T-helper 2 cell (primary cell): ENCODE measurements at places on chromosomes 6 and 20.

DNA sequence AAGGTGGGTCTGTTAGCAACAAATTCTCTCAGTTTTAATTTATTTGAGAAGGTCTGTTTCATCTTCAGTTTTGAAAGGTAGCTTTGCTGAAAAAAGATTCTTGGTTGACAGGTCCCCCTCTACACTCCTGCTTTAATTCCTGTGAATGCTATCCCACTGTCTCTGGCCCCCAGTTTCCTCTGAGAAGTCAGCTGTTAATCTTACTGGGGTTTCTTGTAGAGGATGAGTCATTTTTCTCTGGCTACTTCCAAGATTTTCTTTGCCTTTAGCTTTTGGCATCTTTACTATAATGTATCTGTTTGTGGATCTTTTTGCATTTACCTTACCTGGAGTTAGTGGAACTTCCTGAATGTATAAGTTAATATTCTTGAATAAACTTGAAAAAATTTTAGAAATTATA, 122.7 kb downstream of the MMS22L start:
- no peak for DNase-seq

DNA sequence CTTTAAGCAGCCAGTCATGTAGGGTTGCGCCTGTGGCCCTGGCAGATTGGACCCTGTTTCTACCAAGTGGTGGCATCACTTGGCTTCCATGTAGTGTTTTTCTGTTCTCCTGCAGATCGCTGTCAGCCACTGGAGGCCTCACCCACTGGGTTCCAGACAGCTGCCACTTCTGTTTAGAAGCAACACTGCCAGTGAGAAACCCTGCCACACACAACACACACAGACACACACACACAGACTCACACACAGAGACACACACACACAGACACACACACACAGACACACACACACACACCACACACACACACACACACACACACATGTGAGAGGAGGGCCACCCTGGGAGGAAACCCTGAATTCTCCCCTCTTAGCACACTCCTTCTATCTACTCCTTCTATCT, 51.8 kb downstream of the UTRN start:
- no peak for DNase-seq

DNA sequence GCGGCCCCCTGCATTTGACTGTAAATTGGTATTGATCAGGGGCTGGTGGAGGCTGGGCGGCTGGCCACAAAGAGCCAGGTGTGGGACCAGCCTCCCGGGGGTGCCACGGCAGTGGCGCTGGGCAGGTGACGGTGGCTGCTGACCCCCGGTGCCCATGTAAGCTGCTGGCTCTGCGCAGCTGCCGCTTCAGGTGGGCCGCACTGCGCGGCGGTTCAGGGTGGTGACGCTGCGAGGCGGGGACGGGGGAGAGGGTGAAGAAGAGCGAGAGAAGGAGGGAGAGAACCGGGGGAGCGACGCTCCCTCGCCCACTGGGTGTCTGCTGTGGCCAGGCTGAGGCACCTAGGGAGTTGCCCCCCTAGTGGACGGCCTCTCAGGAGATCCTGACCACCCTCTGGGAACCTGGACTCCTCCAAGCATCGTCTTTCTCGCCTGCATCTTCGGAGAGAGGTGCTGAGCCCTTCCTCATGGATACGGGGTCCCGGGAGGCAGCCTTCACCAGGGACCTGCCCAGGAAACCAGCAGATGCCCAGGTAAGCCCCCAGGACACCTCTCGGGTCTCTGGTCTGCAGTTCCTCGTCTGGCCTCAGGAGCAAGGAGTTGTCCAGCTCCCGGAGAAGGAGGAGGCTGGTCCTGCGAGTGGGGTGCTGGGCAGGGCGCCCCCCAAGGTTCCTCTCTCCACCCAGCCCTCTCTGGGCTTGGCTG, 77.5 kb upstream of the GATA5 start:
- DNase-seq = no peak

DNA sequence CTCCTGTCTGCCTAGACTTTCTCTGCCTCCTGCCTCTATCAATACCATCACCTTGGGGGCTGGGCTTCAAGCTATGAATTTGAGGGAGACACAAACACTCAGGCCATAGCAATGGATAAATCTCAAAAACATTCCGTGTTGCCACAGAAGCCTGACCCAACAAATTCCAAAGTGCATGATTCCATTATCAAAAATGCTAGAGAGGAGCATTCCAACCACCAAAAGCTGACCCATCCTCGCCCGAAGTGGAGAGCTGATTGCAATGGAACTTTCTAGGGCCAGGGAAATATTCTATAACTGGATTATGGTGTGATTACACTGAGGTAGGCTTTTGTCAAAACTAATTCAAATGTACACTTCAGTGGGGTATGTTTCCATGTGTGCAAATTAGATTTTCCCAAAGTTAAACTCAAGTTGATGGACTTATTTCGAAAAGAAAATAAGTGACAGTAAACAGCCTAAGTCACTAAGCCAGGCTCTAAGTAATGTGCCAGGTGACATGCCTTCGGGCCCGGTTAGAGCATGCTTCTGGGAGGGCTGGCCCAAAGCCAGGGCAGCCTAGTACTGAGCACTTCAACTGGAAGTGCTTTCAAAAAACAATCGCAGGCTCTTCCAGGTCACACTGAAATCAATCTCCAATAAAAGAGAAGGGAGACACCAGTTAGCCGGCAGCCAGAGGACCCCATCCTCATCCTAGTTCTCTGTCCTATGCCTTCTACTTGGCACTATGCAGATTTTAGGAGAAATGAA, 142.3 kb downstream of the TBXT start:
- no peak for DNase-seq

DNA sequence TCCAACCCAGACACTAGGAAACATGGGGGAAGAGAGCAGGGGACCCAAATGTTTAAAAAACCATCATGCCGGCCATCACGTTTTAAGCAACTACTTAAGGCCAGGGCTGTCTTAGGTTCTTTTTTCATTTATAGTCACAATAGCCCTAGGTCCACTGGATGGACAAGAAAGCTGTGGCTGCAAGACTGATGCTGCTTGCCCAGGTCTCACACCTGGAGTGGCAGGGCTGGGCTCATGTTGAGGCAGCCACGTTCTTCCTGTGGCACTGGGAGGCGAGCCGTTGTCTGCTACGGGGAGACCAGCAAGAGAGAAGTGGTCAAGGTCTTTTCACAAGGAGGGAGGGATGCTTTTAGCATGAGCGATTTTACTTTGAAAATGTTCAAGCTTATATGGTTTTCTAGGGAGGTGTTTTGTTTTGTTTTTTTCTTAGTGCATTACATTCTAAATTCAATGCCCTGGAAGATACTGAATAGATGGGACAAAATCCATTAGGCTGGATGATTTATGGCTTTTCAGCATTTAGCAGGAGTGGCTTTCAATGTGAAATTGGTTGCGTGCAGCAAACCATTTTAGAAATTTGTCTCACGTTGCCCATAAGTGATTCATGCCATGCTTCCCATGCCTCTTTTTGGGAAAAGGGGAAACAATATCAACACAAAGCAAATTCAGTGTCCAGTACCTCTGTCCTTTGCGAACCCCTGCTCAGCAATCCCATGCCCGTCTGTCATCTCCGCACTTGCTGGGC, 106.6 kb upstream of the SNX9 start:
- no peak for DNase-seq

DNA sequence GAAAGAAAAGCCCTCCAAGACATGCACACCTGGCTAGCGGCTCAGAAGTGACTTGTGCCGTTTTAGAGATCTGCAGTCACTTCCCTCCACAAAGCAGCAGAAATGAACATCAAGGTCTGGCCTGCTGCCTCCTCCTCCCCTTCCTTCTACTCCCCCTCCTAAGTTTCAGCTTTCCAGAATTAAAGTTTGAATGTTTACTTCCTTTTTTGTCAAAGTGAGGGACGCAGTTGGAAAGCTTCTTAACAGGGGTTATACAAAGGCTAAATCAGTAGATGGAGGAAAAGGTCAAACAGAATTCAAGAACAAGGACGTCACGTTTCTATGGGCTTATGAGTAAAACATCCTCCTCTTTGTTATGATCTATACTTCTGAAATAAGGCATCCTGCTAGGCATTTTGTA, 227.7 kb downstream of the SLC35F1 start:
- DNase-seq = no peak

DNA sequence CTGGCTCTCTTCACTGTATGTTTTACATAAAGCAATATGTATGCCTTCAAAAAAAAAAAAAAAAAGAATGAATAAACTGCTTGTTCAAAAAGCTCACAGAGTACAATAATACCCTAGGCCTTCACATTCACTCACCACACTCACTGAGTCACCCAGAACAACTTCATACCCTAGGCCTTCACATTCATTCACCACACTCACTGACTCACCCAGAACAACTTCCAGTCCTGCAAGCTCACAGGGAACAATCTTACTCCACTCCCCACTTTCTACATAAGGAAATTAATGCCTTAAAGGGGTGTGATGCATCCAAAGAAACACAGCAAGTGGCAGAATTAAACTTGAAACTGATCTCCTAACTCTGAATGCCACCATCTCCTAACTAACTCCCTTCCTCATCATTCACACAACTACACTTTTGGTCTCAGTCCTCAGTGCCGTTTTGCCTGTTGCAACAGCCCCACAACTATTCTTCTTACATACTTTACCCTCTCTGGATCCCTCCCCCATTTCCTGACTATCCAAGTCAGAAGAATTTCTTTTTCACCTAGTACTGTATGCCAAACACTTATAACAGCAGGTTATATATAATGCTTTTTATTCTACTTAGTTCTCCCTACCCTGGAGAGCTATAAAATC, 34.2 kb downstream of the NHSL1 start:
- DNase-seq = no peak

DNA sequence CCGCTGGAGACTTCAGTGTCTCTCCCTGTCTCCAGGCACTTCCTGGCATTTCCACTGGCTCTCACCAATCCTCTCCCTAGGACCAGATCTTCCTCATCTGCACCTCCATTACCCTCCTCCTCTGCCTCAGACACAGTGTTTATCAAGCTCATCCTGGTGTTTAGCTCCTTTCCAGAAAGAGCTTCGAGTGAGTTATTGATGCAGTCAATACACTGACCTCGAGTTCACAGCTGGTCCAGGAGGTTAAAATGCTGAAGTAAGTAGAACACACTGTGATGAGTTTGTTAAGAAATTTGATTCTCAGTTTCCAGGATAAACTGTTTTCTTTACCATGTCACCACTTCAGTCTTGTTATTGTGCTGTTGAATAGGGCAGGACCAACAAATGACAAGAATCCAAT, 42.1 kb upstream of the ARMC2 start:
- no peak for DNase-seq

GRCh38 chr6:26028746-26029569, 58.3 kb upstream of the HFE start:
- DNase-seq = no peak

DNA sequence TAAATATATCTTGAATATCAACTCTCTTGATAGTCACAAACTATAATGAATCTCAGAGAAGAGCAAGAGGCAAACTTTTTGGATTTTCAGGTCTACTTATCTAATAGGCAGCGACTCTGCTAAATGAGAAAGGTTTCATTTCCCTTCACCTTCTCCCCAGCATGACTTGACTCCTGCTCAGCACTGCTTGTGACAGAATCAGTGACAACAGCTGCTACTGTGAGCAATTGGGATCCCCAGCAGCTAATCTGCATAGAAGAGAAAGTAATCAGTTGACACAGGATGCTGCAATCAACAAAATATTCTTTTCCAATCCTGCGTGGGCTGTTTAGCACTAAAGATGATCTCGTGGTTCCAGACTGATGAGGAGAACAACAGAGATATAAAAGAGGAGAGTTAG, 205.5 kb downstream of the MMUT start:
- no peak for DNase-seq

DNA sequence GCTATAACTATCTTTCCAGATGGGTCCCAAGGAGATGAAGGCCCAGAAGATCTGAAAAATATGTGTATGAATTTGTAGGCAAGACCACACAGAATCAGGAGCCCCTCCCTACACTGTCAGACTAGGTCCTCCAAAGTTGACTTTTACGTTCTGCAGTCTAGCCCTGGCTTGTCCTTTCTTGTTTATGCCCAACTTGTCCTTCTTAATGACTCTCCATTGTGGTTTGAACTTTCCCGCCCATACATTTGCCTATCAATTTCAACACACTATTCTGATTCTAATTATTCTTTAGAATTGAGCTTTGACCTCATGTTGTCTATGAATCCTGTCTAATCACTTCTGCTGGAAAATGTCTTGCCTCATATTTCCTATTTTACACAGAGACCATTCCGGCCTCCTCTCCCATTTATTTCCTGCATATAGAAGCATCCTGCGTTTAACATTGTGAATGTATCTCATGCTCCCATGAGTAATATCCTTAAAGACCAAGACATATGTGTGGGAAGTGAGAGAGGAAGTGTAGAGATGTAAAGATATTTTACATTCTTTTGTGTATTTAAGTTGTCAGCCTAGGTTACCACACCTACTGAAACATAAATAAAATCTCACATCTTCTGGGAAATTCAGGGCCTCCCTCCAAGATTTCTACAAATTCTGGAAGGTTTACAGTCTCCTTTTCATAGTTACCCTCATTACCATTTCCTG, 348.3 kb downstream of the BCKDHB start:
- DNase-seq = no peak

- no peak for DNase-seq
These were observed 192.2 kb downstream of the TPBG start for GRCh38 chr6:82555801-82556200.

- DNase-seq = no peak
These were observed 29.1 kb upstream of the TULP1 start for GRCh38 chr6:35541836-35542235.

- DNase-seq = no peak
These were observed 407.5 kb upstream of the PLCB4 start for GRCh38 chr20:8661229-8661952.

- peak; percentile 29 for DNase-seq
These were observed 121.6 kb downstream of the MOXD1 start for GRCh38 chr6:132279592-132280139.

GRCh38 chr20:62964700-62965099, 12.2 kb downstream of the SLC17A9 start:
- DNase-seq = no peak

DNA sequence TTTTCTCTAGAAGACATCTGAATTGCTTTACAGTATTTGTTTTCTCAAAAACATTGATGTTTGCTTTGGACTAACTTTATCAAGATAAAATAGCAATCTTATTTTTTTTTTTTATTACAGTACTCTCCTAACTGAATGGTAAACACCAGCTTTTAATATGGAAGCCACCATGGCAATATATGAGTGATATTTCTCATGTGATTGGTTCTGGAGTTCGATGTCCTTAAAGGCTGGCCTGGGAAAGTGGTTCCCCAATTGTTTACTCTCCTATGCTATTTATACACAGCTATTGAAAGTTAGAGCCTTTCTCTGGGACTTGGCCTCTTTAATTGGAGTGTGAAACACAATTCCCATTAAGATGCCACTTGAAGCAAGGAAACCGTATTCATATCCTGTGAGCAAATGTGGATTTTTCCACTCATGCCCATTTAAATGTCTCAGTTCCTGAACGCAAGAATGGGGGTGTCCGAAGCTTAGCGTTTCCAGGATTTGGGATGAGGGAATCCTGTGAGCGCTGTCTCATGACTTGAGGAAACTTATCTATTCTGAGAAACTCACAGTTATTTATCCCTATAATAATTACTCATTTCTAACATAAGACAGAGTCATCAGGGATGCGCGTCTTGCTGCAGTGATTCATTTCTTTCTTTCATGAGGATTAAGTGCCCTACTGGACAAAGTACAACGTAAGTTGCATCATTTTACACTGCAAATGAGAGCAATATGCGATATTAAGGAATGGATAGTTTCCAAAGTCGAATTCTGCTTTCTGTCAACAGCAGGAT, 143.3 kb upstream of the PREP start:
- DNase-seq = peak; percentile 31
